NCI-H2029 (cell line): ENCODE measurements at places on chromosomes 12 and 14.

- no peak for DNase-seq
These were observed 69.0 kb upstream of the BMP4 start for GRCh38 chr14:54025661-54026060.

- no peak for DNase-seq
These were observed 9.9 kb downstream of the KRT83 start for GRCh38 chr12:52311285-52311648.

DNA sequence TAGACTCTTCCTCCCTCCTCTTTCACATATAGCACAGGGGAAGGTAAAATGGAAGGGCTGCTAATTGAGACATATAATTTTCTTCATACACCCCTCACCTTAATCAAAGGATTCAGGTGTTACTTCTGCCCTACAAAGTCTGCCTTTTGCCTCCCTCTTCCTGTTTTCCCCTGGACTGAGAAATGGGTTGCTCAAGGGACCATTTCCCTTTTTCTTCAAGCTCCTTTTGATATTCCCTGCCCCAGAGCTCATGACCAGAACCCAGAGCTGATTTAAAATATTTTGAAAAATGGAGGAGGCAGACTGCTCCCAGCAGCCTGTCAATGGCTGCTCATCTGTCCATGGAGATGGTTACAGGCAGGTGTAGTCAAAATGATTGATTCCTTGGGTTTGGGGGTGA lies 6.3 kb upstream of the PIP4K2C start:
- no peak for DNase-seq

GRCh38 chr14:37165794-37166193 lies 6.6 kb downstream of the SLC25A21 start:
- DNase-seq, result no peak

DNA sequence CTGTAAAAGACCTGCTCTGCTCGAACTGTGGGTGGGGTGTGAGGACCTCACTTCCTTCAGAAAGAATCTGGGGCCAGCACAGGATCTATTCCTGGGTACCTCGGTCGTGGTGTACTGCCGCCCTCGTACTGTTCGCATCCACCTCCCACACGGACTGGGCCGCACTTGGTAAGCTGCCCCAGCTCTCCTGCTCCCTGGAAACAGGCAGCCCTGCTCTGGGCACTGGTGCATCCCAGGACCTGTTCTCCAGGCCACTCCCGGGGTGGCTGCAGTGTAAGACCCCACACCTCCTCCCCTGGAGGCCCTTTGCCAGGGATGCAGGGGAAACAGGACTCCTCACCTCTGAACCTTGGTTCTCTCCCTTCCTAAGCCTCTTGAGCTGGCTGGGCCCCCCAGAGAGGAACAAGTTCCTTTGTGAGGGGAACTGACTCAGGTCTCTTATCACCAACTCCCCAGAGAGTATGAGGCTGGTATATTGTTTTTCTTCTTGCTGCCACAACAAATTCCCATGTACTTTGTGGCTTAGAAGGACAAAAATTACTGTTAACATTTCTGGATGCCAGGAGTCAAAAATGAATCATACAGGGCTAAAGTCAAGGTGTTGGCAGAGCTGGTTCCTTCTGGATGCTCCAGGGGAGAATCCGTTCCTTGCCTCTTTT lies 276.5 kb downstream of the NUAK1 start:
- no peak for DNase-seq

DNA sequence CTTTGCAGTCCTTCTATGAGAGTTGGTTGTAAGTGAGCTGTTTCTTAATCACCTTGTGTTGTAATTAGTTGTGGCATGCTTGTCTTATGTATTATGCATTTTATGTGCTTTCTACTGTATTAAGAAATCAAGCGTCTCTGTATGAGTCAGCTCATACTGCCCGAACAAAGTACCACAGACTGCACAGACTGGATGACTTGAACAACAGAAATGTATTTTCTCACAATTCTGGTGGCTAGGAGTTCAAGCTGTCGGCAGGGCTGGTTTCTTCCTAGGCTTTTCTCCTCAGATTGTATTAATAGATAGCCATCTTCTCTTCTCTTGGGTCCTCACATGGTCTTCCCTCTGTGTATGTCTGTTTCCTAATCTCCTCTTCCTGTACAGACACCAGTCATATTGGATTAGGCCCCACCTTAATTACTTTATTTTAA lies 77.7 kb downstream of the FLRT2 start:
- no peak for DNase-seq

DNA sequence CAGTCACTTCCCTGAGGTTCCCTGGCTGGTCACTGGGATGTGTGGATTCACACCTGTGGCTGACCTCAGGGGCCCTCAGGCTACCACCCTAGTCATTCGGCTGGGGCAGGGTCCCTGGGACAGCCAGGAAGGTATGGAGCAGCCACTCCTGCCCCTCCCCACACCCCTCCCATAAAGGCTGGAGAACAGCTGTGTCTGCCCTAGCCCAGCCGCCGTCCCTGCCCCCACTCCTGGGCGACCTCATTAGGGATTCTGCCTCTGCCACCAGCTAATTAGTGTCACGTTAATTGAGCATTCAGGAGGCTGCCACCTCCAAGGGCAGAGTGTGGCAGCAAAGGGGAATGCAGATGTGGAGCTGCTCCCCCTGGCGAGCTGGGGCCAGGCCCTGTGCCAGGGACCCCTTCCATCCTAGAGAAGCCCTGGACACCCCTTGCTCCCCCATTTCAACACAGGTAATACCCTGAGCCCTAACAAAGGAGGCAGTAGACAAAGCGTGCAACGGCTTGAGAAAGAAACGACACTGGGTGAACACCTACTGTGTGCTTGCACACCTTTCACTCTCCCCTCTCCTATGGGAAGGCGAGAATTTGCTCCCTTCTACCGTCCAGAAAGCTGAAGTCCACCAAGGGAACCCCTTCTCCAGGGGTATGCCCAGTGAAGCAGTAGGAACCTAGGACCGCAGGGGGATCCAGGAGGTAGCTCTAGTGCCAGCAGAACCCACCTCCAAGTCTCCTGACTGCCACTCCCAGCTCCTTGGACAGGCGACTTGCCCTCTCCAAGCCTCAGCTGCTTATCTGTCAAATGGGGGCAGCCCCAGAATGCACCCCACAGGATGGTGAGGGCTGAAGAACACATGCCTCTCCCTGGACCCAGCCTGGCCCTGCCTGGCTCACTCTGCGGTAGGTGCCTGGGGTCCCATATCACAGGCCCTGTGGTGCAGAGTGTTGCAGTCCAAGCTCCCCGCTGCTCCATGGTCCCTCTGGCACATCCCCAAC lies 45.1 kb downstream of the FAM222A start:
- DNase-seq, result no peak

DNA sequence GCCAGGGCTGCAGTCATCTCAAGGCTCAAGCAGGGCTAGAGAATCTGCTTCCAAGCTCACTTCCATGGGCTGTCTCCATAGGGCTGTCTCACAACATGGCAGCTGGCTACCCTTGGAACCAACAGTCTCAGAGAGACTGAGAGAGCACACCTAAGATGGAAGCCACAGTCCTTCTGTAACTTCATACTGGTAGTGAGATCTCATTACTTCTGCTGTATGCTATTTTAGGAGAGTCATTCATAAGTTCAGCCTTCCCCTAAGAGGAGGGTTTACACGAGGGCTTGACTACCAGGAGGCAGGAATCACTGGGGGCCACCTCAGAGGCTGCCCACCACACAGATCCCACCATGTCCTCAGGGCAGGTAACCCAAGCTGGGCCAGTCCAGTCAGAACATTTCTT lies 29.7 kb downstream of the ERH start:
- no peak for DNase-seq

DNA sequence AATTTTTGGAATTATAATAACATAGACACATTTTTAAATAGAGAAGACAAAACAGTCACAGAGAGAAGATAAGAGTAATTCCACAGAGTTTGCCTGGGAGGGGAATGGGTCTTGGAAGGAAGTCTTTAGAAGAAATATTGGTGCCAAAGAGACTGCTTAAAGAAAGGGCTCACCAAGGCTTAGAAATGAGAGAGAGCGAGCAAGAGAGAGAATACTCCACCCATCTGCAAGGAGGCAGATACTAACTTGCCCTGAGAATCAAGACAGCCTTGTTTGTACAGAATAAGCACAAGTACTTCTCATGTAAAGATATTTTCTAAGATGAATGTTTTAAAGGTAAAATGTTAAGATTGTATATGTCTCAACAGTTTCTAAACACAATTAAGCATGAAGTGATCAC lies 165.5 kb downstream of the SLC38A4 start:
- DNase-seq, result no peak

GRCh38 chr14:63512861-63513260 lies 30.3 kb downstream of the PPP2R5E start:
- no peak for DNase-seq

- peak; percentile 47 for DNase-seq
These were observed at the start of the genes KLHL42 and MANSC4 for GRCh38 chr12:27779920-27780611. KLHL42 (plus strand) TSS chr12:27780233; CDS start chr12:27780331, 98 bp downstream. MANSC4 (minus strand) TSS chr12:27780236; CDS start chr12:27771276, 8,960 bp downstream.

DNA sequence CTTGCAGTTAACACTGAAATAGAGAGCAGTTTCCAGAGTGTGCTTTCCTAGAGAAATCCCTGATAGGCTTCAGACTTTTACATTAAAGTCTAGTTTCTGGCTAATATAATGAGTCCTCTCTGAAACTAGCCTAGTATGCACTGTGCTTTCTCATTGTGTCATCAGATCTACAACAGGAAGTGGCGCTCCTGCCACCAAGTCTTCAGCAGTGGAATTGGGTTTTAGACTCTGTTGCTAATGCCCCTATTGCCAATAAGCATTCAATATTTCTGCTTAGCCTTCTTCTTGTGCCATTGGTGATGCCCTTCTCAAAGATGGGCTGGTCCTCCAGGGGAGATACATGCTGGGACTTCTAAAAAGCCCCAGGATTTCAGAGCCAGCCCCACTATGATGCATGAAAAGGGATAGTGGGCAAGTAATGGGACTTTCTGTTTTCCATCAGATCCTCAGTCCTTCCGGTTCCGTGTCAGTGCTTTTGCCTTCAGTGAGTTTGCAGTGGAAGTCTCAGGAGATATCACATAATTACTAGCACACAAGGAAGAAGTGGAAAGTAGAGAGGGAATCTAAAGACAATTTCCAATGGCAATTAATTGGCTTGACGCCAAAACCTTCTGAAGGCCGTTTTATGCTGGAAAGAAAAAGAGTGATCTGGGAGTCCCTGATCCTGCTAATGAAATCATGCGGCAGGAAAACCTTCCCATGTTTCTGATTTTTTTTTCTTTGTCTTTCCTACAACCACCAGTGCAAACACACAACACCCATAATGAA lies 50.0 kb downstream of the SSPN start:
- DNase-seq, result no peak

DNA sequence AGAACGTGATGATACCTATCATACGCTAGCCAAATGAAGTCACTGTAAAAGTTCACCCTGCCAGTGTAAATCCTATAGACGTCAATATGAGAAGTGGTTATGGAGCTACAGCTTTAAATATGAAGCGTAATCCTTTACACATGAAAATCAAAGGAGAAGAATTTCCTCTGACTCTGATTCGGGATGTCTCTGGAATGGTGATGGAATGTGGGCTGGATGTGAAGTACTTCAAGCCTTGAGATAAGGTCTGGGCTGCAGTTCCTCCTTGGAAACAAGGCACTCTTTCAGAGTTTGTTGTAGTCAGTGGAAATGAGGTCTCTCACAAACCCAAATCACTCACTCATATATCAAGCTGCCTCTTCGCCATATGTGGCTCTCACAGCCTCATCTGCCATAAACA lies 53.1 kb upstream of the NAP1L1 start:
- DNase-seq, result no peak

DNA sequence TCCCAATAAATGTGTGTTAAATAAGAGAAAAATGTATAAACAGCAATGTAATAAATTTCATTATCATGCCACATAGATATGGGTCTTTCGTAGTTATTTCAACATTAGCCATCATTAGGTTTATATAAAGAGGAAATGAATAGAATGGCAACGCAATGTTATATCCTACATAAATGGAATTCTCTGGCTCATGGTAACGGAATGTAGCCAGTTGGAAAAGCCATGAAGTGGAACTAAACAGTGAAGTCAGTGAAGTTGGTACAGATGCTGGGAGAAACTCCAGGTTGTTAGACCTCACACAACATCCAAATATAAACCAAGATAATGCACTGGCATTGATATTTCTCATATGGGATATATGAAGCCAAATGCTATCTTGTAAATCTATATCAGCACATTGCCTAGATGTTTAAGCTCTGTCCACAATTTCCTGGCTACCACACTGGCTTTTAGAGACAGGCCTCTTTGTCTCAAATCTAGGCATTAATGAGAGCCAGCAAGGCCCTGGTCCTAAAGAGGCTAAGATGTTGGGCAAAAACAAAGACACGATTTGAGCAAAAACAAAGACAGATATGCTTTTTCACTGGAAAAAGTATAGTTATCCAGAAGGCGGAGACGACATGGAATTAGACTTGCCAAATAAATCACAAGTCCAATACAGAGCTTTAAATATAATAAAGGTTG lies 861.0 kb downstream of the RPS29 start:
- DNase-seq, result no peak

DNA sequence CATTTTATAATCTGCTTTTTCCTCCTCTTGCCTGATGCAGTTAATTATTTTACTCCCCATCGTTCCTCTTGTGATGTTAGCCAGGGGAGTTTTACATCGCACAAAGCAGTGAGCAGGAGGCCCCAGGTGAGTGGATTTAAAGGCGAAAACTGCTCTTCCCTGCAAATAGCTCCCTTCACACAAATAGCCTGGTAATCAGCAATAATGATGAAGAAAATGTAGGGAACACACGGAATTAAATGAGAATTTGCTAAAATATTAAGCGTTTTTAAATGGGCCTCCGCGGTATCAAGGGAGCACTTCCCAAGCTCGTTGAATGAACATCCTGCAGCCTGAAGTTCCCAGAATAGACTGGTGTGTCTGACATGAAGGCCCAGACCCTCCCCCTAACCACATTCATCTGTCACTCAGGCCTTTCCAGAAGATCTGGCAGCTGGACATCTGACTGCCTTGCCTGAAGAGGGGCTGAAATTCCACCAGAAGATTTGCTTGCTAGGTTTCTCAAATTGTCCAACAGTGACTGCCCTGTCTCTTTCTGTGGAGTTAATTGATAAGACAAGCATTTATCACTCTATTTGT lies 127.2 kb downstream of the CCDC60 start:
- DNase-seq, result no peak

DNA sequence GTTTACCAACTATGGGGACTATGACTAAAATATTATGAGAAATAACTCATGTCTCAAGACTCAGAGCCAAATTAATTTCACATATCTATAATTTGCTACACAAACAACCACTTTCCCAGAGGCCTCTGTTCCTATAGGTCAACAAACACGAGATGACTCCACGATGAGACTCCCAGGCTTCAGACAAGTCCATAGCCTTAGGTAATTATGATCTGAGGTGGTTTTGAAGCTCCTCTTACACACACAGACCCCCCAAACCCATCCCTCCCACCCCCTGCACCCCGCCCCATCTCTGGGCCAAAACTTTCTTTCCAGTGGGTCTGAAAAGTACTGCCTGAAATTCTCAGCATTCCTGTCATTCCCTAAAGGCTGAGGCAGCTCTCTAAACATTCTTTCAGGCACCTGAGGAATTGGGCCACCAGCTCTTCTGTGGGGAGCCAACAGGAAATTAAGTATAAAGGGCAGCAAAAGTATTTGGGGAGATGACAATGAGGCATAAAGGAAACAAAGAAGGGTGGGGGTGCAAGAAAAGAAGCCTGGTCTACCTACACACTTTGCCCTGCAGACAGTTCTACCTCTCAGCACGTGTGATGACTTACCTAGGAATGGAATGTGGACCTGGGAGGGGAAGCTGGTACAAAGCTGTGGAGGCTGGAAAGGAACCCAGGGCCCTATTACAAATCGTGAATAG lies 143.6 kb downstream of the PAWR start:
- no peak for DNase-seq
